ENCODE measurements at places on chromosomes 2 and 18. TPM values are rescaled to one million over a fixed set of nuclear protein-coding genes. Genes with fewer than 3 reads are reported as not detected.

DYNC1I2 gene
- total RNA-seq = 102 TPM

SMARCAL1 gene
- 28.8 TPM for total RNA-seq

IL1RL2 gene
- 2.3 TPM for total RNA-seq

EFHD1 gene
- not detected for total RNA-seq

ALLC gene
- total RNA-seq = not detected

KIF5C gene
- 0.58 TPM for total RNA-seq

LRP2 gene
- not detected for total RNA-seq

GFPT1 gene
- total RNA-seq = 43.2 TPM

NYAP2 gene
- total RNA-seq = not detected

LYPD6B gene
- not detected for total RNA-seq

ANKRD62 gene
- total RNA-seq = not detected

GKN2 gene
- total RNA-seq = not detected

ZC3H15 gene
- 93.1 TPM for total RNA-seq

INPP5D gene
- 0.15 TPM for total RNA-seq

NXPH2 gene
- total RNA-seq = not detected

HMSD gene
- total RNA-seq = 0.15 TPM

CPLX4 gene
- not detected for total RNA-seq

KCTD18 gene
- 33.7 TPM for total RNA-seq

IL36RN gene
- not detected for total RNA-seq

SLC4A5 gene
- total RNA-seq = under 0.01 TPM

CPS1 gene
- 20.9 TPM for total RNA-seq

ZC3H8 gene
- total RNA-seq = 5.8 TPM

FOXI3 gene
- total RNA-seq = not detected

ABCG8 gene
- not detected for total RNA-seq

TBR1 gene
- total RNA-seq = not detected

RGPD4 gene
- not detected for total RNA-seq

HOXD8 gene
- 0.44 TPM for total RNA-seq

TMEM163 gene
- not detected for total RNA-seq

BMP10 gene
- total RNA-seq = not detected

ALPG gene
- total RNA-seq = not detected

FAM124B gene
- 0.44 TPM for total RNA-seq

SPEG gene
- 21.7 TPM for total RNA-seq

MATN3 gene
- total RNA-seq = 1.9 TPM

TRIM43 gene
- not detected for total RNA-seq

HRH4 gene
- under 0.01 TPM for total RNA-seq

AMER3 gene
- not detected for total RNA-seq

NCKAP5 gene
- total RNA-seq = 3.5 TPM

CD28 gene
- under 0.01 TPM for total RNA-seq

LIMS3 gene
- 2.3 TPM for total RNA-seq

CDH19 gene
- total RNA-seq = not detected

COX5B gene
- total RNA-seq = 327 TPM

OSR1 gene
- total RNA-seq = 19.5 TPM

CD302 gene
- total RNA-seq = 9.8 TPM

AQP12A gene
- not detected for total RNA-seq

Measured in smooth muscle cell of trachea (primary cell).